ENCODE measurements at places on chromosomes 6 and 20. TPM values are rescaled to one million over a fixed set of nuclear protein-coding genes. Genes with fewer than 3 reads are reported as not detected.

Gene MMP24
- total RNA-seq = not detected

Gene NRSN1
- total RNA-seq = not detected

Gene NKX2-2
- not detected for total RNA-seq

GRCh38 chr20:47951521-47951971 lies 166.3 kb upstream of the SULF2 start:
- DNase-seq = no peak

GRCh38 chr20:20915844-20916243 lies 190.3 kb downstream of the LINC00237 start:
- DNase-seq = no peak

DNA sequence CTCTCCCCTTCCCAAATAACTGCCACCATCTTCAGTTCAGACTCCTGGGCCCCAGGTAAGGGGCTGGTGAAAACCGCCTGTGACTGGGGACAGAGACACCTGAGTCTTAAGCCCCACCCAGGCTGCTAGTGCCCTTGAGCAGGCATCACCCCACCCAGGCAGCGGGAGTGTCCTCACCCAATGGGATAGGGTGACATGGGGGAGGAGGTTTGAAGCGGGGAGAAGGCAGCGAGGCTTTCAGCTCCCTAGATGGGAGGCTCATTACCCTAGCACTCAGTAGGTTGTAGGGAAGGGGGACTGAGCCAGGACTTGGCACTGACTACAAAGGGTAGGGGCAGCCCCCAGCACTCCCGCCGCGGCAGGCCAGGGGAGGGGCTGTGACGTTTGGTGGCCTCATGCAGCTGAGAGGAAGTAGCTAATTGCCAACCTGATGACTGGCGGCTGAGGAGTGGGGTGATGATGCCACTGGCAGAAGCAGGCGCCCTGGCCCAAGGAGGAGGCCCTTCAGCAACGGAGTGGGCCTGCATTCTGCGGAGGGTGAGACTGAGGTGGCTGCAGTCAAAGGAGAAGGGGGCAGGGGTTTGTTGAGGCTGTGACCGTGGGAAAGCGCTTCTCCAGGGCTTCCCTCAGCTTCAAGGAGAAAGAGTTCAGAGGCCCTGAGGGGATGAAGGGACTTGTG lies 126.9 kb downstream of the MRPL14 start:
- DNase-seq = no peak

GRCh38 chr6:157726892-157727628 lies 96.0 kb upstream of the SNX9 start:
- no peak for DNase-seq

- DNase-seq = no peak
These were observed 169.1 kb upstream of the FUT9 start for GRCh38 chr6:95846652-95847051.

DNA sequence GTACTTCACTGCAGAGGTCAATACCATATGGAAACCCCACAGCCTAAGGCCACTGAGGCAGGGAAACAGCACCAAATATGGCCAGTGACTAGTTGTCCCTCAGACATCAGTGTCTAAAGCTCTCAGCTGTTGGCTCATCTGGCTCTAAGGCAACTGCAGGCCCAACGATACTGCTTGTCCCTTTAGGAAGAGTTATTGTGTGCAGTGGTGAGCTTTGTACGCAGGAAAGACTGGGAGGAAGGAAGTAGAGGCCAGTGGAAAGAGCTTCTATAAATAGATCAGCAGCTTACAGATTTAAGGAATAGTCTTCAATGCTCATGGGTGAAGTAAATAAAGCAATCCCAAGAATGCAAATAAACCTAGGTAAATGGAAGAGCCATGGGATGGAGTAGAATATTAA lies 29.3 kb downstream of the DNAAF9 start:
- DNase-seq = no peak

DNA sequence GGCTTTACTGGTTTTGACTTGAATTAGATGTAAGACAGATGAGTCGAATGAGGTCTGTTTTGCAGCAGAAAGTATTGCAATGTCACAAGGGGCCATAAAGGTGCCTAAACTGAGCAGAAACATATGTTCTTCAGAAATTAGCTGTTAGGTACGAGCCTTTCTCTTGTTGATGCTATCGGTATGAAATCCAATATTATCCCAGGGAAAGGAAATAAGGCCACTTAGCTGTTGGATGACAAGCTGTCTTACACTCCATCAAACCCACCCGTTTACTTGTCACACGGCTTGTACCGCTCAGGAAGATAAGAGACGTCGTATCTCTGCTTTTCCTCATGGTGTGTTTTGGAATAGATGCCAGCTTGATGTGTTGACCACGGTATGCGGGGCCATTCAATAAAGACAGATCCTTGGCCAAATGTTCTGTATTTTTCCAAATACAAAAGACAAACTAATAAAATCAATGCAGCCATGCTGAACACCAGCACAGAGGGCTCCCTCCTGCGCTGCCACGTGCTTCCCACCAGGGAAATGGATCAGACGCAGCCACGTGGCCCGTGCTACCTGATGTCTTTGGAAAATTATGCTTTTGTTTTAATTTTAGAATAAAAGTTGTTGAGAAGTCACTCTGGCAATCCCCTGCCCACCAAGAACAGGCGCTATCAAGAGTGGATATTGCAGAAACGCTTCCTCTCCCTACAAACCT lies 255.9 kb upstream of the SULF2 start:
- no peak for DNase-seq

DNA sequence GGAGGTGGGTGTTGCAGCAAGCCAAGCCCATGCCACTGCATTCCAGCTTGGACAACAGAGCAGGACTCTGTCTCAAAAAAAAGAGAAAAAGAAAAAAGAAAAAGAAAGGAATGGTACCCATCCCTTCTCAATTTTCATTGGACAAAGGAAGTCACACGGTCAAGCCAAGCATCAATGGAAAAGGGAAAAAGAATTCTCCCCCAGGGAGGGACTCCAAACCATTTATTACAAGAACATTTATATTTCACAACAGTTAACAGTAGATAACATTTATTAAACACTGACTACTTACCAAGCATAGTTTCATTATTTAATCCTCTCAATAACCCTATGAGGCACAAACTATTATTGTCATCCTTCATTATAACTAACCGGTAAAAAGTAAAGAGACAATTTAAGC lies 6.6 kb upstream of the KIF13A start:
- no peak for DNase-seq
